ENCODE measurements at places on chromosomes 12 and 14. TPM values are rescaled to one million over a fixed set of nuclear protein-coding genes. Genes with fewer than 3 reads are reported as not detected.

Gene TMEM119
- total RNA-seq = 31.9 TPM

Gene KRT78
- total RNA-seq = not detected

Gene SLC5A8
- 3.8 TPM for total RNA-seq

Gene BIN2
- total RNA-seq = 13.4 TPM

Gene DLGAP5
- 5.0 TPM for total RNA-seq

Gene PRB2
- not detected for total RNA-seq

Gene RNASE7
- total RNA-seq = not detected

Measured in lung (tissue), 17 donors.